KG1 (cell line): ENCODE measurements at places on chromosomes 6 and 20.

DNA sequence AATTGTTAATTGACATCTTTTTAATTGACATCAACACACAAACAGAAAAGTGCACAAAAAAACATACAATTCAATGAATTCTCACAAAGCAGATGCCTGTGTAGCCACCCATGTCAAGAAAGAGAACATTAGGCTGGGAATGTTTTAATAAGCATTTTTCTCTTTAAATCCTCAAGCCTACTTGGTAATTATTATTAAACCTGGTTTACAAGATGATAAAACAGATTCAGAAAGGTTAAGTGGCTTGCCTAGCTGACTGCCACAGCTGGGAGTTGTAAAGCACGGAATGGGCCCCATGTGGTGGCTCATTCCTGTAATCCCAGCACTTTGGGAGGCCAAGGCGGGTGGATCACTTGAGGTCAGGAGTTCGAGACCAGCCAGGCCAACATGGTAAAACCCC lies 90.0 kb upstream of the AKAP12 start:
- no peak for DNase-seq

DNA sequence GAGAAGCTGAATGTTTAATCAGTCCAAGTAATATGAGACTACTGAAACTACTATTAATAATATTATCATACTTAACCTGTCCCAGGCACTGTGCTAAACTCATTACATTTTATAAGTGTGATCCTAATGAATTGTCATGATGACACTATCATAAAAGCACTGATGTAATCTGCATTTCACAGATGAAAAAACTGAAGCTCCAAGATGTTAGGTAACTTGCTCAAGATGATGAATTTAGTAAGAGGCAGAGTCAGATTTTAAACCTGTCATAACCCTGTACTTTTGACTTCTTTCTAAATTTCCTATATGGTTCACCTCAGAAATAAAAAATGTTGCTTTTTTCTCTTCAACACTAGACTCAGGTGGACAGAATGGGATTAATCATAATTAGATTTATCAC lies 237.6 kb downstream of the ALDH8A1 start:
- no peak for DNase-seq

GRCh38 chr20:60001108-60001507 lies 42.9 kb downstream of the CDH26 start:
- DNase-seq: no peak

GRCh38 chr6:164130151-164130550 lies 715.6 kb downstream of the QKI start:
- DNase-seq: no peak

- no peak for DNase-seq
Observed at GRCh38 chr6:157096522-157096921, 226.8 kb downstream of the TMEM242 start.

DNA sequence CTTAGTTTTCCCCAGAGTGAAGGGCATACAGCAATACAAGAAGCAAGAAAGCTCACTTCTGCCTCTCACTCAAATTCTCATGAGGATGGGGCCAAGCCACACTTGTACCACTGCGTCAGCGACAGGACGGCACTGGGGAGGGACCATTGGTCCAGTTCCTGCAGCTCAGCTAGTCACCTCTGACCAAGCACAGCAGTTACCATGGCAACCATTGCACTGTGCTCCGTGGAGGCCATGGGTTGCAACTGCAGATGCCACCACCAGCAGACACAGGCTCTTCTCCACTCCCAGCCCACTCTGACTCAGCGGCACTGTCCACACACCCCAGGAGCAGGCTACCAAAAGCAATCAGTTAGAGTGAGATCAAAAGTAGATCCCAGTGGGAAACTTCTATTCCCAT lies 441.1 kb upstream of the ARID1B start:
- no peak for DNase-seq

- peak; percentile 34 for DNase-seq
Observed at GRCh38 chr6:108565091-108565766, 4.5 kb downstream of the FOXO3 start.

DNA sequence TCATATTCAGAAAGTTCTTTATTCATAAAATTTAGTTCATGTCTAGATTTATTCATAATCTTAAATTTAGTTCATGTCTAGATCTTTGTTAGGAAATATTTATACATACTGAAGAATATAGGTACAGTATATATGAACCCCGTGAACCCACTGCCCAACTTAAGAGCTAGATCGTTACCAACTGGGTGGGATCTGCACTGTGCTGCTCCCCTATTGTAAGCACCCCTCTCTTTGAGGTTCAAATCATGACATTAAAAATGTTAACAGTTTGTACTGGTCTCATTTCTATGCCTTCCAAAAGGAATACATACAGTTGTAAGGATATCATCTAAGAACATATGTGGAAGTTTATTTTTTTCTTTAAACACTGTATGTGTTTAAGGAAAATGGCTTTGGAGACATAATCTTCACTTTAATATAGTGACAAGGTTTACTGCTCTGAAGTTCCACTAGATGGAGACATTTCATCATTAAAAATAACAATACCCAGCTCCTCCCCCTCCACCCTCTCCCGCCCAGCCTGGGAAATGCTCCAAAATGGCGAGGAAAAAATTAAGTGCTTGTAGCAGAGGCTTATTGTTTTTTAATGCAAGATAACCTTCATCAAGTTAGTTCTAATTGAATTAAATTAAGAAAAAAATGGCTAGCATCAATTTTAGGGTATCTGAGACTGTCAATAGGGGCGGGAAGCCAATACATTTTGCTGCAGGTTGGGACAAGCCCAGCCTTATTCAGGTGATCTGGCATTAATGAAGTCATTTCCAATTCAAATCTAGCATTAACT lies 104.1 kb upstream of the TRAF3IP2 start:
- peak; percentile 55 for DNase-seq
